ENCODE measurements at places on chromosomes 3 and 15.

DNA sequence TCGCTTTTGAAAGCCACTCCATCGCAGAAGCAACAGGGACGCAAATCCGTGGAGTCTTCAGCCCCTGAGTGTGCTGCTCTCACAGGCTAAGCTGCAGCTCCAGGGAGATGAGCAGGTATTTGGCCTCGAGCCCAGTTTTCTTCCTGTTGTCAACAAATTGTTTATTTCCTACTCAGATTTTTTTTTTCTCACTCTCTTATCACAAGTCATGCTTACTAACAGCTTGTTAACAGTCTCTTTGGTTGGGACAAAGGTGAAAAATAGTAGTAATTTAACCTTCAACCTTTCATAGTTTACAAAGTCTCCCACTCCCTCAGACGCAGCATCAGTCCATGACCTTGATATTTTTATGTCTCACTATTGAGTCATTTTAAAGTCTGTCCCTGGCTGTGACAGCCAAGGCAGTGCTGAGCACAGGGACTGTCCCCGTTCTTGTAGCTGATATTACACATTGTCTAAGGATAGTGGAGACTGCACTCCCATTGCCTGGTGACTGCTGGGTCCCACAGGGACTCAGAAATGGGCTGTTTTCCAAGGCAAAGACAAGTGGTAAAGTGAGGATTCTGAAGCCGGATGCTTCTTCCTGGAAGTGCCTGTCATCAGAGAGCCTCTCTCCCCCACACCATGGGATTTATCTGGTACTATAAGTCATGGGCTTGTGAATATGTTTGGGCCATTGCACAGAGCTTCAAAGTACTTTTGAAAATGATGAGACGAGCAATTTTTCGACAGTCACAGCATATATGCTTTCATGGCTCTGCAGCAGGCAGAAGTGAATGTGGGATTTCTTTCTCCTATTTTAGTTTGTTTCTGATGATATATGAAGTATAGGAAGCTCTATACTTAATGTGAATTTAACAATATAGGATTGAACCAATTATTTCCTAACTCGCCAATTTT is 59.8 kb upstream of the UNC13C start:
- no peak for DNase-seq

DNA sequence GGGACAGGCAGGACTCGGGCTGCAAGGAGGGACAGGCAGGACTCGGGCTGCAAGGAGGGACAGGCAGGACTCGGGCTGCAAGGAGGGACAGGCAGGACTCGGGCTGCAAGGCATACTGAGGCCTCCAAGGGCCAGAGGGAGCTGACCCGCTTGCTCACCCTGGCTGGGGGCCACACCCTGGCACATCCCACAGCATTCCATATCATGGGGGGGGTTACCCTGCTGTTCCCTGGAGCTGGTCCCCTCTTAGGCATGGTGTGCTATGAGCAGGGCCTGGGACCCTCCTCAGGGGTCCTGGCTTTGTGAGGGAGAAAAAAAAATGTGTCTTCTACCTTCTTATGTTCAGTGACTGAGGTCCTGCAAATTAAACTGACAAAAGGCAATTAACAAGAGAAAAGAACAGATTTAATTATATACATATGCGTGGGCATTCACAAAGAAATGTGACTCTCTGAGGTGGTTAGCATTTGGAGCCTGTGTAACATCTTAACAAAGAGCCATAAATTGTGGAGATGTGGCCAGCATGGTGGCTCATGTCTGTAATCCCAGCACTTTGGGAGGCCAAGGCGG is 97.6 kb upstream of the ALDH1A3 start:
- DNase-seq, result peak; percentile 3

DNA sequence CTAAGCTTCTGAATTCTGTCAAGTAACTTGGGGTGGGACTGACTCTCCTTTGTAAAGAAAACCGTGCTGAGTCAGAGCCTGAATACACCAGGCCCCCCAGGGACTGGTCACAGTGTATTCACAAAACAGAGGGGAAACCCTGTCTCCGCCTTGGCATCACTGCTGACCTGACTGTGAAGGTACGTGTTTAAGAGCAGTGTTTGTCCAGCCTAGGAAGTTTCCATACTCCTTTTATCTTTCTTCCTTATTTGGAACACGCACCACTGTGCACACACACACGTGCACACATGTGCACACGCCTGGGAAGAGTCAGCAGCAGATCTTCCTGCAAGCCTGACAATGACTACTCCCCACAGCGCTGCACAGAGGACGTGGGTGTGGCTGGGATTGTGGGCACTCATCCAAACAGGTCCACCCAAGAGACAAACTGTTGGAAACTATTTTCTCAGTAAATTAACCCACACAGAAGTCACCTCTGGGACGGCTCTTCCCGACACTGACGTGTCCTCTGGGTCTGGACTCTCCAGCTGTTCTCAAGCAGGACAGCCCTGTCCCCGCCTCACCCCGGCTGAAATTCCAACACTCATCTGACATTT is 87.7 kb downstream of the ATP10A start:
- DNase-seq, result no peak

GRCh38 chr15:92570391-92570790 is 85.2 kb downstream of the FAM174B start:
- DNase-seq, result no peak

DNA sequence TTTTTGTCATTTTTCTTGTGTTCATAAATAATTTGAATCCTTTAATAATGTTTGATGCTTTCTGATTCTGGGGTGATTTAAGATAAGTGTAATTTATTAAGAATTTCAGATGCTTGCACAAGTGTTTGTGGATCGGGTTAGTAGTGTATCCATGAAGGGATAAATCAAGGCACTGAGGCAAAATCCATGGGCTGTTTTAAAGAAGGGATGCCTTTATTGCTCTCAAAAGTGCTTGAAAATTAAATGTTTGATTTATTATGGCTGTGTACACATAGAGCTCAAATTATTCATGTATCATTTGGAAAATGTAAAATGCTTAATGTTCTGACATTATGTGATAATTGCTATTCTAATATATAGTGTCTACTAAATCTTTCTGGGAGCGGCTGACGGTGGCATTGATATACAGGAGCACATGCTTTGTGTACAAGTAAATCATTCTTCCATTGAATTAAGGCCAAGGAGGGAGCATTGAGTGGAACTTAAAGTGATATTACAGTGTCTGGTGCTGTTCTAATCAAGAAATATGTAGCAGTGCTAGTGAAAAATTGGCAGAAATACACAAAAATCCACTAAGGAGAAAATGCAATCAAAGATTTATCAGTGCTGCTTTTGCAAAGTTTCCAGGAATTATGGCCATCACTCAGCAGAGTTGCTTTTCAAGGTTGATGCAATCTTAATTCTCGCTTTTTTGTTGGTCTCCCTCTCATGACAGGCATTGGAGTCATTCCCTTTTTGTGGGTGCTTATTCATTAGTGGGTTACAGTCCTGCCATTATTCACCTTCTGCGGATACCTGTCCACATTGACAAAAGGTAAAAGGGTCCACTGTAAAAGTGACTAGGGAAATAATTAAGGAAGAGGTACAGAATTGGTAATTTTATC is 181.6 kb downstream of the MFSD1 start:
- DNase-seq, result no peak

DNA sequence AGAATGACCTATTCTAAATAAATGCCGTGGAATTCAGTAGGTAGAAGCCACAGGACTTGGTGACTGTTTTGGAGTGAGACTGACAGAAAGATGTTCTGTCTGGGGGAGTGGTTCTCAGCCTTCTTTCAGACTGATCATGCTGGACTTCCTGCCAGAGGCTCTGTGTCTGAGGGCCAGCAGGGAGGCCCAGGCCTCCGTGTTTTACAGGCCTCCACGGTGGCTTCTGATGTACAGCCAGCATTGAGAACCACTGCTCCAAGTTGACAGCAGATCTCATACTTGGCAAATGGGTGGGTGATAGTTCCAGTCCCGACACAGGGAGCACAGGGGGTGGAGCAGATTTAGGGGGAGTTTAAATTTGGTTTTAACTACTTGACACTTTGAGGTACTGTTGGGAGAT is 6.7 kb upstream of the PIGZ start:
- DNase-seq, result no peak

GRCh38 chr3:11272906-11273574 is 843 bp downstream of the ATG7 start:
- DNase-seq, result no peak

GRCh38 chr15:40808861-40809450 is 1.7 kb upstream of the DNAJC17 start:
- no peak for DNase-seq

- no peak for DNase-seq
Observed at GRCh38 chr15:70048198-70048565, 49.5 kb downstream of the TLE3 start.

DNA sequence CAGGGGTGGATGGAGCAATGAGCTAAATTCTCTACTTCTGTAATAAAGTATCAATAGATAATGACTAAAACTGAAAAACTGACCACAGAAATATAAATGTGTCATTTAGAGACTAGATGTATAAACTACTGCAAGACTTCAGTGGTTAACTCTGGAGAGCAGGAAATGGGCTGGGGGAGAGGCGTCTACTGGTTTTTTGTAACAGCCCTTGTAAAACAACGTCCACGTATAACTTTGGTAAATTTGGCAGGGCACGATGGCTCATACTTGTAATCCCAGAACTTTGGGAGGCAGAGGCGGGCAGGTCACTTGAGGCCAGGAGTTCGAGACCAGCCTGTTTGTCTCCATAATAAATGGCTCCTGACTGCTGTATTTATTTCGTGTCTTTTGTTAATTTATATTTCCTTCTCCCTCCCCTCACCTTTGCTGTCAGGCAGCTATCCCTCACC is 12.5 kb downstream of the RAB27A start:
- DNase-seq, result no peak

GRCh38 chr3:135966271-135966961 is 888 bp downstream of the PPP2R3A start:
- peak; percentile 44 for DNase-seq

DNA sequence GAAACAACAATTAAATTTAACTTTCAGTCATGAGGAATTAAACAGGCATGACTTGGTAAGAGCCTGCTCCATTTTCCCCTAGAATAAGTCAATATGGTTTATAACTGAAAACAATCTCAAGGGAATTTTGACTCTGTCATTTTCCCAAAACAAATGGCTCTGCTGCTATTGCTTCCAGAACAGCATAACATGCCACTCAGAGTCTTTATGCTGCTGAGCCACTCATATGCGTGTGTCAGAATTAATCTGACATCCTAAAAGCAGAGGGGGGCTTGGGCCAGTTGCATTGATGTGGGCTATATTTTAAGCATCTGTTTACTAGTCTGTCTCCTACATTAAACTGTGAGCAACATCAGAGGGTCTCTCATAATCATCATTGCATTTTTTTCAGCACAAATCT is 111.1 kb upstream of the ABI3BP start:
- DNase-seq, result no peak

DNA sequence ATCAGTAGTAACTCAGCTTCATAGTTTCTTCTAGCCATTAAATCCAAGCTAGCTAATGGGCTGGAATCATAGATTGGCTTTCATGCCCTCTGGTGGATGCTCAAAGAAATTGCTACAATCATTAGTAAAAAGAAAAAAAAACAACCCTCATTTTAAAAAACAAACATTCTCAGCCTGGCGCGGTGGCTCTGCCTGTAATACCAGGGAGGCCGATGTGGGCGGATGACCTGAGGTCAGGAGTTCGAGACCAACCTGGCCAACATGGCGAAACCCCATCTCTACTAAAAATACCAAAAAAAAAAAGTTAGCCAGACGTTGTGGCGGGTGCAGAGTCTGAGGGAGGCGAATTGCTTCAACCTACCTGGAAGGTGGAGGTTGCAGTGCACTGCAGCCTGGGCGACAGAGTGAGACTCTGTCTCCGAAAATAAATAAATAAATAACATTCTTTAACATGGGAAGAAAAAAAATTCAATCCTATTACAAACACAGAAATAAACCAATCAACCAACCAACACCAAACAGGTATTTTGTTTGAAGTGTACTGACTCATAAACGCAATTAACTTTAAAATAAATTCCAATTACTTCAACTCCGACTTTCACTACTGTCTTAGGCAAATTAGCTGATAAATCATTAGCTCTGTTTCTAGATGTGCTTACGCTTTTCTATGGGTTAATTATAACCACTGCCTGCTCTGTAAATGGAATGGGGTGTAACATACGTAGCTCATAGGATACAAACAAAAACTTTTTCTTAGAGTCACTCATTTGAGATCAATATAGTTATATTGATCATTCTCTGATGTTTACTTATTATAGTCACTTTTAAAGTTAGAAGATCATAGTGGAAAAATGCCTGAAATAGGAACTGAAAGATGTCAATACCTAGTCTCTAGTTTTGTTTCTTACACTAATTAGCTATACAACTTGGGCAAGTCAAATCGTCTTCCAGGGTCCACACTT is 24.9 kb downstream of the TMEM207 start:
- peak; percentile 15 for DNase-seq

DNA sequence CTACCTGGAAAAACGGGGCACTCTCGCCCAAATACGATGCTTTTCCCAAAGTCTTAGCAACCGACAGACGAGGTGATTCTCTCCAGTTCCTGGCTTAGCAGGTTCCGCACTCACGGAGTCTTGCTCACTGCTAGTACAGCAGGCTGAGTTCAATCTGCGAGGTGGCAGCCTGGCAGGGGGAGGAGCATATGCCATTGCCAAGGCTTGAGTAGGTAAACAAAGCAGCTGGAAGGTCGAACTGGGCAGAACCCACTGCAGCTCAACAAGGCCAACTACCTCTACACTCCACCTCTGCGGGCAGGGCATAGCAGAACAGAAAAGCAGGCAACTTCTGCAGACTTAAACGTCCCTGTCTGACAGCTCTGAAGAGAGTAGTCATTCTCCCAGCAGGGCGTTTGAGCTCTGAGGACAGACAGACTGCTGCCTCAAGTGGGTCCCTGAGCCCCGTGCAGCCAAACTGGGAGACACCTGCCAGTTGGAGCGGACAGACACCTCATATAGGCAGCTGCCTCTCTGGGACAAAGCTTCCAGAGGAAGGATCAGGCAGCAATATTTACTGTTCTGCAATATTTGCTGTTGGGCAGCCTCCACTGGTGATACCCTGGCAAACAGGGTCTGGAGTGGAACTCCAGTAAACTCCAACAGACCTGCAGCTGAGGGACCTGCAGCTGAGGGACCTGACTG is 73.4 kb upstream of the CADM2 start:
- no peak for DNase-seq

- no peak for DNase-seq
Observed at GRCh38 chr3:2511356-2511755, 412.7 kb downstream of the CNTN4 start.

GRCh38 chr3:12681089-12681942 is 17.4 kb upstream of the RAF1 start:
- no peak for DNase-seq
